Airway epithelial cell (primary cell): ENCODE measurements at places on chromosomes 7 and 10. TPM values are rescaled to one million over a fixed set of nuclear protein-coding genes. Genes with fewer than 3 reads are reported as not detected.

The UTF1 gene
- total RNA-seq: not detected in 2 replicates

The ZDHHC16 gene
- total RNA-seq: 51.6 and 52.8 TPM in 2 replicates

The CNTNAP2 gene
- 4.3 and 7.3 TPM in 2 replicates for total RNA-seq

The ZNF736 gene
- 3.2 and 3.6 TPM in 2 replicates for total RNA-seq

The LDB3 gene
- total RNA-seq: not detected in 2 replicates

The TRPV5 gene
- not detected in 2 replicates for total RNA-seq

The MMD2 gene
- not detected in 2 replicates for total RNA-seq

The TMUB1 gene
- total RNA-seq: 45.3 and 59.7 TPM in 2 replicates

The ABCC2 gene
- 0.28 and 0.65 TPM in 2 replicates for total RNA-seq

The FAM237B gene
- not detected in 2 replicates for total RNA-seq

The TUBB8 gene
- not detected in 2 replicates for total RNA-seq

The R3HCC1L gene
- 6.0 and 10.2 TPM in 2 replicates for total RNA-seq

The SMARCD3 gene
- 3.7 and 8.1 TPM in 2 replicates for total RNA-seq

The SUN3 gene
- total RNA-seq: not detected in 2 replicates

The DENND2A gene
- total RNA-seq: 0.42 TPM in 1 of 2 replicates, not detected in the other

The ATOH7 gene
- not detected in 2 replicates for total RNA-seq

The UCN3 gene
- not detected in 2 replicates for total RNA-seq

The WNT8B gene
- 0.14 TPM in 1 of 2 replicates, not detected in the other for total RNA-seq

The SLC26A3 gene
- not detected in 2 replicates for total RNA-seq

The ANKRD22 gene
- 11.2 and 15.9 TPM in 2 replicates for total RNA-seq

The GIMAP2 gene
- not detected in 2 replicates for total RNA-seq

The LRRD1 gene
- total RNA-seq: not detected in 2 replicates
